Activated CD8-positive, alpha-beta T cell treated with anti-CD3 and anti-CD28 coated beads, Interleukin-2, amount 10 ng/mL, durations not matched to agents 7 days and 5 days (primary cell): ENCODE measurements at places on chromosomes 3 and 15. TPM values are rescaled to one million over a fixed set of nuclear protein-coding genes. Genes with fewer than 3 reads are reported as not detected.

GRCh38 chr3:67655364-67656121 lies 1.1 kb upstream of the SUCLG2 start:
- peak overlapping the region; percentile 93 for H3K27ac ChIP-seq
- H3K4me3 ChIP-seq = peak overlapping the region; percentile 82
- H3K4me1 ChIP-seq = peaks cover 59% of the 10 kb centered on the region
- H3K27me3 ChIP-seq = no peaks in the 10 kb centered on the region

GRCh38 chr3:187684880-187685279 lies 14.7 kb upstream of the SST start:
- no peak overlapping the region for H3K4me3 ChIP-seq
- H3K27ac ChIP-seq = no peak overlapping the region
- peaks cover 3% of the 10 kb centered on the region for H3K4me1 ChIP-seq

DNA sequence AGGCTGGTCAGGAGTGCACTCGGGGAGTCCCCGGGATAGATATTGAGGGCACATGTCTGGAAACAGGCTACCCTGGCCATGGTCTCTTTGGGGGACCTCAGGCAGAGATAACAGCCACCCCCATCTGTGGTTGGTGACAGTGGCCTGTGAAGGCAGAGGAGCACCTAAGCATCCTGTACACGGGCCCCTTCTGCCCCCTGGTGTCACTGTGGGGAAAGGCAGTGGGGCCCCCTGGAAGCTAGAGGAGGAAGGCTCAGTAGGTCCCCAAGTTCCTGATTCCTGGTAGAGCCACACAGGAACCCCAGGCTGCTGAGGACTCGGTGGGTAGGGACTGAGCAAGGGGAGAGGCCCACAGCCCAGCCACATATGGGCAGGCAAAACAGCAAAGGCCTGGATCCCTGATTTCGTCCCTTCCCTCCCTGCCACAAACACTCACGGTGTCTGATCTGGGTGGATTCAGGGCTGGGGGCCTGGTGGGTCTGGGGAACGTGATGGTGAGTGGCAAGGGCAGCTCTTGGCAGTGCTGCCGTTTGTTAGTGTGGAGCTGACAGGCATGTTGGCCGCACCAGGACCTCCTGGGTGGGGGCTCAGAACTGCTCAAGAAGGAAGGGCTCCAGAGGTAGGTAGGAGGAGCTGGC lies 14.1 kb upstream of the CXCR6 start:
- peaks cover 5% of the 10 kb centered on the region for H3K4me1 ChIP-seq
- peaks cover 76% of the 10 kb centered on the region for H3K36me3 ChIP-seq
- H3K27me3 ChIP-seq = no peaks in the 10 kb centered on the region
- no peak overlapping the region for H3K4me3 ChIP-seq
- H3K27ac ChIP-seq = peak overlapping the region; percentile 55

The OR5K2 gene
- not detected for total RNA-seq

GRCh38 chr3:13637311-13637891 lies 88.5 kb downstream of the FBLN2 start:
- H3K27ac ChIP-seq = no peak overlapping the region
- DNase-seq = no peak
- H3K27me3 ChIP-seq = no peaks in the 10 kb centered on the region
- no peak overlapping the region for H3K4me3 ChIP-seq

The SLC12A8 gene
- total RNA-seq = 0.45 TPM

- DNase-seq = no peak
- peaks cover 15% of the 10 kb centered on the region for H3K27me3 ChIP-seq
- H3K4me1 ChIP-seq = peaks cover 5% of the 10 kb centered on the region
Observed at GRCh38 chr3:14286887-14287500, 108.4 kb downstream of the LSM3 start.

GRCh38 chr3:30710017-30710416 lies 103.6 kb downstream of the TGFBR2 start:
- H3K36me3 ChIP-seq = peaks cover 24% of the 10 kb centered on the region
- no peak overlapping the region for H3K27ac ChIP-seq
- no peaks in the 10 kb centered on the region for H3K27me3 ChIP-seq
- H3K4me1 ChIP-seq = peaks cover 7% of the 10 kb centered on the region
- H3K4me3 ChIP-seq = no peak overlapping the region

DNA sequence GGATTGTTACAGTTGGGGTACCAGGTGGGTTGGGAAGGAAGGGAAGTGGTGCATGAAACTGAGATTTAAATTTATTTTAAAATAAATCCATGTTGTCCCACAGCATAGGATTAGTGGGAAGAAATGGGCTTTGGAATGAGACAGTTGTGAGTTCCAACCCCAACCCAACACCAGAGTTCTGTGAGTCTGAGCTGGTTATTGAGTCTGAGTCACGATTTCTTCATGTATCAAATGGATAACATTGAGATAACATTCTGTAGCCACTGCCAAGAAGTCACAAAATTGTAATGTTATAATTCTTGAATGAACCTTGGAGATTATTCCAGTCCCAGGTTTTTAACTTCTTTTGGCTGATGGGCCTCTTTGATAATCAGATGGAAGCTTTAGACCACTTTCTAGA lies 13.7 kb downstream of the IFT122 start:
- no peaks in the 10 kb centered on the region for H3K27me3 ChIP-seq
- no peak for DNase-seq
- H3K4me3 ChIP-seq = no peak overlapping the region
- H3K36me3 ChIP-seq = peaks cover 12% of the 10 kb centered on the region

The RGMA gene
- total RNA-seq = not detected

The CHRFAM7A gene
- total RNA-seq = 2.3 TPM
